ENCODE measurements at places on chromosomes 16 and 17.

- no peak for DNase-seq
Observed at GRCh38 chr16:17386229-17386628, 84.5 kb downstream of the XYLT1 start.

GRCh38 chr17:49339354-49339753 lies 22.7 kb downstream of the ZNF652 start:
- DNase-seq = no peak

- DNase-seq = no peak
Observed at GRCh38 chr16:27110524-27110896, 43.8 kb downstream of the C16orf82 start.

- no peak for DNase-seq
Observed at GRCh38 chr16:26816266-26816665, 250.5 kb upstream of the C16orf82 start.

GRCh38 chr17:8290043-8290442 lies 1.6 kb downstream of the RANGRF start:
- no peak for DNase-seq

- peak; percentile 70 for DNase-seq
Observed at GRCh38 chr17:7634384-7634783, 4.4 kb downstream of the SHBG start.

GRCh38 chr16:86496262-86496928 lies 13.9 kb upstream of the FOXF1 start:
- no peak for DNase-seq

DNA sequence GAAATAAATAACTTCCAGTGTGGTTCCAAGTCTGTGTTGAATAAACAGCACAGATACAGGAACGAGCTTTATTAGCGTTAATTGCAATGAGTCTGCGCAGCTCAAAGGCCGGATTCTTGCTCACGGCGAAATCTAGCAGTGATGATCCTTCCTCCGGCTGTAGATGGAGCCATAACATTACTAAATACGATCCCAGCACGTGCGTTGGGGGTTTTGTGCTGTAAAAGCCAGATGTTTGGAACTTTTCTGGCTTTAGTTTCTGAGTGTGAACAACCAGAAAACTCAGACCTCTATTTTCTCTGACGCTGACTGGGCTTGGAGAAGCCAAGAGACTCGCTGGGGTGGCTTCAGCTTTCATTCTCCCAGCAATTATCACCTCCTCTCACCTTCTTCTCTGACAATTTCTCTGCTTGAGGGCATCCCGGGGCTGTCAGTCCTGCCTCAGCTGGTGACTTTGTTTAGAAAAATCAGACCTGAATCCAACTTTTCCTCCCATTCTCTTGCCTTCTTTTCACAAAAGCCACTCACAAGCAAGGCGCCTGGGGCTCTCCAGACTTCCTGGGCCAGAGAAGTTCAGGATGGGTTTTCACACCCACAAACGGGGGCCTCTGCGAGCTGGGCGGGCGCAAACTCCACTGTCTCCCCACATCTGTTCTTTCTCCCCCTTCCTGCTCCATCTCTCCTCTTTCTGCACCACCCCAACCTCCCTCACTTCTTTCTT lies 47.1 kb upstream of the AKTIP start:
- DNase-seq = peak; percentile 49

DNA sequence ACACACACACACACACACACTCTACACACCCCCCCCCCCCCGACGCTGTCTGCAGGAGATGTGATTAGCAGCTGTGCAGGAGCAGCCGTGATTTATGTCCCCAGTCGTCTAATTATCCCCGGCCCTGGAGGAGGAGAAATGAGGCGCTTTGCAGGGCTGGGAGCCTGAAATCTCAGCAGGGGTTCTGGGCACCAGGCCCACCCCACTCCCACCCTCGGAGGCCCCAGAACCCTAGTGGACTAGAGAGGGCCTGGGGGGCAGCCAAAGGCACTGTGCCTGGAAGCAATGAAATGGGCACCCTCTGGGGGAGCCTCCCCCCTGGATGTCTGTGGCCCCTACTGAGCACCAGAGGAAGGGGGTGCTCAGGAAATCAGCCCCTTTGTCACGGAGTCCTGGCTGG lies 134.2 kb upstream of the CIBAR2 start:
- no peak for DNase-seq

GRCh38 chr16:64416216-64417005 lies 705.5 kb downstream of the CDH11 start:
- no peak for DNase-seq

- no peak for DNase-seq
Observed at GRCh38 chr16:1337486-1337885, 4.0 kb downstream of the BAIAP3 start.

GRCh38 chr16:1942047-1942809 lies 771 bp downstream of the MSRB1 start:
- DNase-seq = no peak

DNA sequence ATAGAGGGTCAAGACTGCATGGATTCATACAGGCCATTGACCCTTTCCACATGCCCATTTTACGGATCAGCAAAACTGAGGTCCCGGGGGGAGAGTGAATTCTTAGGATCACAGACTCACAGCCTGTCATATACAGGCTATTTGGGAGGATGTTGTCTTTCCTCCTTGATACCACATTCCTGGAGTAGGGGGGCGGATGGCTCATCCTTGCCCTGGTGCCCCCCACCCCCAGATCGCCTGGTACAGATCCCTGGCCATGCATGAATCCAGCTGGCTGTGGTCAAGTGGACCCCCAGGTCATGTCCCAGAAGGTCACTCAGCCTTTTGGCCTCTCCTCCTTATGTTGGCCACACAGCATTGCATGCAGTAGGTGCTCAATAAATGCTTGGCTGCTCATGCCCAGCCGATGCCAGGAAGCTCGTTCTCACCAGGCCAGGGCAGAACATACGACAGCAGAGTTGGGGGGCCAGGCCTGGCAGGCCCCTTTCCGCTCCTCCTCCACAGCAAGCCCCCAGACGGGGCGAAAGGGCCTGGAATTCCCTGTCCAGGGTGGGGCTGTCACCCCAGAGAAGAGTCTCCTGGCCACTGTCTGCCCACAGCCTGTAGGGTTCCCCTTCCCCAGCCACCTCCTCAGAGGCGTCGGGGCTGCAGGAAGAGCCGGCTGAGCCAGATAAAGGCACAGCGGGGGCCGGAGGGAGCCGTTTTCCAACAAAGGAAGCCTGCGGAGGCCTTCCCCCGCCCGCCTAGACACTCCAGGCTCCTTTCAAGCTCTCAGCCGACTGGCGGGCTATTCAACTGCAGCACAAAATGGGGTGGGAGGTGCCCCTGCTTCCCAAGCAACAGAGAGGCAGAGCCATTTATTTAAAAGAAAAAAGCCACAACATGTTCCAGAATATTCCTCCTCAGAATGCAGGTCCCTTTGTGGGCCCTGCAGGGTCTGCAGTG lies 215.7 kb upstream of the CIBAR2 start:
- DNase-seq = peak; percentile 63

DNA sequence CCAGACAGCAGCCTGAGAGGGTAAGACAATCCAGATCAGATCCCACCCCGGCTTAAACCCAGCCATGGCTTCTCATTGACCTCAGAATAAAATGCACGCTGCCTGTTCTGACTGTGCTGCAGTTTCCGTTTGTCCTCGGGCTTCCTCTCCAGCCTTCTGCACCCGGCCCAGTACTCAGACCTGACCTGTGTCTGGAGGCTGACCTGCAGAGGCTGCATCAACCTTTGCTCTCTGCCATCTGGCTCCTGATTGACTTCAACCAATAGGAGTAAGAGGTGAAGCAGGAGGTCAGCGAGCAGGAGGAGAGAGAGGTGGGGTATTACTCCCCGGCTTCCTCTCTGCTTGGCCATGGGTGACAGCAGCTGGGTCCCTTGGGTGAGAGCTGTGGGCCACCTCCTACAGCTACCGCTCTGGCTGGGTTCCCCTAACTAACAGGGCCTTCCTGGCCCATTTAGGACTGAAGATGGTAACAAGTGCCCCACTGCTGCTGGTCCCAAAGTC lies 46.7 kb downstream of the C16orf82 start:
- DNase-seq = no peak

DNA sequence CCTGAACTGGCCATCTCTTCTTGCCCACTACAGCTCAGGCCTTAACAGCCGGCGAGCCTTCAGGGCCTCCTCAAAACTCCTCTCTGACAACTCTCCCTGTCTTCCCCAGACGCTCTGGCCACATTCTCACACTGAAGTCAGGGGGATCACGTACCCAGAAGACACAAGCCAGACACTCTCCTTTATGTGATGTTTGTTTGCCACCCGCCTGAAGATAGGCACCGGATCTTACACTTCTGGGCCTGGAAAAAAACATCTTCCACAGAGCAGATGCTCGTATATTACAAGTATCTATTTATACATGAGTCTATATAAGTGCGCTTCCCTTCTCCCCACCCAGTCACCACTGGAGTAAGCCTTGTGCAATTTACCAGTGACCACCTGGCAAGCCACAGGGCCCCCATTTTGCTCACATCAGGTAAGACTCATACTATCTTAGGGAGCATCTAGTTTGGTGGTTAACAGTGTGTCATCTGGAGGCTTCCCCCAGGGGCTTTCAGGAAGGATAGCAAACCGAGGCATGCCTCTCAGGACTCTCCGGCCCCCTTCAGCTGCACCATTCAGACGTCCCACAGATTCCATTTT lies 349.4 kb downstream of the SOX9 start:
- no peak for DNase-seq

GRCh38 chr17:19579192-19579761 lies 45.6 kb downstream of the SLC47A1 start:
- no peak for DNase-seq

All from heart left ventricle (tissue), 16 donors.